ENCODE measurements at places on chromosomes 12 and 14.

- DNase-seq, result no peak
Observed at GRCh38 chr14:102625564-102626296, 33.3 kb downstream of the RCOR1 start.

- peak; percentile 48 for DNase-seq
Observed at GRCh38 chr14:105411017-105411941, 8.3 kb upstream of the MTA1 start.

- no peak for DNase-seq
Observed at GRCh38 chr12:60257063-60257462, 661.2 kb downstream of the SLC16A7 start.

GRCh38 chr14:74049876-74050495, 30.8 kb downstream of the BBOF1 start:
- DNase-seq, result no peak

- no peak for DNase-seq
Observed at GRCh38 chr14:23529016-23529415, 22.5 kb downstream of the ZFHX2 start.

GRCh38 chr12:109845824-109846205, 12.6 kb upstream of the TRPV4 start:
- no peak for DNase-seq
